Right atrium auricular region (tissue), 2 donors: ENCODE measurements at places on chromosomes 1 and 21. TPM values are rescaled to one million over a fixed set of nuclear protein-coding genes. Genes with fewer than 3 reads are reported as not detected.

- no peak for DNase-seq
Measured at GRCh38 chr1:175757381-175758015, 14.1 kb upstream of the TNR start.

DNA sequence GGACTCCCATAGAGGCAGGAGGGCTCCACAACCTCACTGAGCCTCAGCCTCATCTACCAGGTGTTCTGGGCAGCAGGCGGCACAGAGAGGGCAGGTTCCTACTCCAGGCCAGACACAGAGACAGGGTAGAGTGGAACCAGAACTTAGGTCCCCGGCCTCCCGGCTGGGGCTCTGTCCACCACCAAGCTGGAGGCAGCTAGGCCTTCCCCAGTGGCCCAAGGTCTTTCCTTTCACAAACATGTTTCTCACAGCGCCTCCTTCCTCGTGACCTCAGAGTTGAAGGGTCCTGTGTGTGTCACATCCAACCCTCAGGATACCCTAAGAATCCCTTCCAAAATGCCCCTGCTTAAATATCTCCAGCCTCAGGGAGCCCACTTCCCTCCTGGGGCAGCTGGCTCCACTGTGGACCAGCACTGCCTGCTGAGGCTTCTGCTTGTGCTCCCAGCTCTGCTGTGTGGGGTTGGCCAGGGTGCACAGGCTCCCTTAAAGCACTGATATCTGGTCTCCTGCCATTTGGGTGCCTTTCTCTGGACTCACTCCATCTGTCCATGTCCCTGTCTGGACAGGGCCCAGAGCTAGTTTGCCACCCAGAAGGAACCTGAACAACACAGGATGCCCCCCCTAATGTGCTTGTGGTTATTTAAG is 33.2 kb upstream of the MAGOH start:
- no peak for DNase-seq

DNA sequence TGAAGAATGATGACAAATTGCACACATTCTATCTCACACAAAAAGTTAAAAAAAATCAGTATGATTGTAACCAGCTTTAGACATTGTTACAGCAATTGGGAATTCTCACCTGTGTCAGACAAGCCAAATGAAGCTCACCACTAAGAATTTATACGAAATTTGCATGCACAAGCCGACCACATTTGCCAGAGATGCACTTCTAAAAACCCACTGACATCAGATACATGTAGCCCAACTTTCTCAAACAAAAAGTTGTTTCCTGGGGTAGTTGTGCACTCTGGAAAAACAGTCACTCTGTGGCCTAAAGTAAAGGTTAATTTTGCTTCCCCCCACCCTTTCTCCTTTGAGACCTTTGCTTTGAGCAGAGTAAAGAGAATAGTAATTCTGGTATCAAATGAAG is 67.9 kb upstream of the IL12RB2 start:
- DNase-seq, result no peak

- DNase-seq, result no peak
Measured at GRCh38 chr1:229238674-229239415, 32.1 kb upstream of the RAB4A start.

- no peak for DNase-seq
Measured at GRCh38 chr1:217135987-217136894, 413.0 kb upstream of the ESRRG start.

DNA sequence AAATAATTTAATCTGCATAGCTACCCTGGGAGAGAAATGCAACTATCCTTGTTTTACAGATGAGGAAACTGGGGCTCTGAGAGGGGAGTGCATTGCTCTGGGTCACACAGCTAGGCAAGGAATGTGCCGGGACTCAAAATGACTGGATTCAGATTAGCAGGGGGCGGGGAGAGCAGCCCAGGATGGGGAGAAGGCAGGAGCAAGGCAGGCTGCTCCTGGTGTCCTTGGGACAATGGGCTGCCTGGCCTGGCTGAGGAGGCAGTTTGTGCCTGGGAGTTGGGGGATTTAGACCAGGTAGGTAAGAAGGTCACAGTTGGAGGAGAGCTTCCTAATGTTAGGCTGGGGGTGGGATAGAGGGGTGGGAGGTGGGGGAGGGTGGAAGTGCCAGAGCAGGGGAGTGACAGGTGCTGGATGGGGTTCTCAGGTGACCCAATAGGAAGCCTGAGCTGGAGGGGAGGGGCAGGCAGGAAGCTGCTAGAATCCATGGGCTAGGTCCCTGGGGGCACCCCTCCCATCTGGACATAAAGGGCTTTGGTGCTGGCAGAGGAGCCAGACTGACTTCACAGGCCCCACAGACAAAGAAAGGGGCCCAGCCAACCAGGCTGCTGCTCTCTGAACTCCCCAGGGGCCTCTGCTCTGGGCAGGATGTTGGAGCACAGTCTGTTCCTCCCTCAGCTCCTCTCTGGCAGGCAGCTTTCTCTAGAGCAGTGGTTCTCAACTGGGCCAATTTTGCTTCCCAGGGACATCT is 29.0 kb downstream of the TRIM62 start:
- DNase-seq, result peak; percentile 75

- no peak for DNase-seq
Measured at GRCh38 chr1:118021668-118022067, 92.1 kb downstream of the WDR3 start.

- no peak for DNase-seq
Measured at GRCh38 chr1:246052603-246053002, 454.5 kb downstream of the SMYD3 start.

DNA sequence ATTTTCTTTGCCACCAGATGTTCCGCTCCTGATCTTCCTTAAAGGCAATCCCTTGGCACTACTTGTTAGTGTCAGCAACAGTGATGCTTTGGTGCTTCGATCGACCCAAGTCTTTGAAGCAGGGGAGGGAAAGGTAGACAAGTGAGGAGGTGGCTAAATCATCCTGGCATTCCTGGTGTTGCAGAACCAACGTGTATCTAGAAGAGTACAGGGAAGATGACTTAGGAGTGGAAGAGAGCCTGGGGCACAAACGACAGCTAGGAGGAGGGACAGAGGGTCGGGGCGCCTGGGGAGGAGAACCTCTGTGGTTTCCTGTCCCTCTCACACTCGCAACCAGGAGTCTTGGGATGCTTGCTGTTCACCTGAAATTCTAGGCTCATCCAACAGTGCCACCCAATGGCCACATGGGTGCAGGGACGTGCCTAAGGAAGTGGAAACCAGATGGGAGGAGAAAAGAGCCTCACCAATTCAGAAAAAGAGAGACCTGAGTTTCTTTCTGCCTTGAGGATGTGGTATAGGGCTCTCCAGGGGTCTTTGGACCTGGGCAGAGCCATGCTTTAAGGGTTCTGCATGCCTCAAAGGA is 9.5 kb upstream of the KCNA2 start:
- no peak for DNase-seq

- no peak for DNase-seq
Measured at GRCh38 chr1:60235275-60235674, 161.7 kb upstream of the C1orf87 start.

- no peak for DNase-seq
Measured at GRCh38 chr21:44424608-44425306, 30.6 kb upstream of the LRRC3 start.

The CCDC30 gene
- 0.47 TPM for total RNA-seq

The RGS8 gene
- not detected for total RNA-seq

The CYYR1 gene
- 9.6 TPM for total RNA-seq

The NBPF26 gene
- 6.9 TPM for total RNA-seq

The ETNK2 gene
- 5.6 TPM for total RNA-seq

The CNIH3 gene
- total RNA-seq, result 1.3 TPM

The LMOD1 gene
- total RNA-seq, result 42.2 TPM
